Testis (tissue), 5 donors: ENCODE measurements at places on chromosomes 3 and 15.

DNA sequence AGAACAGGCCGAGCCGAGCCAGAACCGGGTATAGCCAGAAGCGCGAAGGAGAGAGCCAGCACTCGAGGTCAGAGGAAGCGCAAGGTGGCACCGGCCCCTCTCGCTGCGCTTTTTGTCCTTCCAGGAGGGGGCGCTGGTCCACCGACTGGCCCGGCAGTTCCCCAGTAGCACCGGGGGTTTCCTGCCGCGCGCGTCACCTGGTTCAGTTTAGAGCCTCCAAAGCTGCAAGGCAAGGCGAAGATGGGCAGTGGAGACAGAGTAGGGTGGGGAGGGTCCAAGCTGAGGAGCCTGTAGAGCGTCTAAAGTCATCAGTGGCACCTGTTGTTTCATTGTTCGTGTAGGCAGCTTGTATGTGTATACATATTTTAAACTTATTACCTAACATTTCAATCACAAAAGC lies 7.6 kb upstream of the NR2E3 start:
- peak; percentile 61 for DNase-seq

DNA sequence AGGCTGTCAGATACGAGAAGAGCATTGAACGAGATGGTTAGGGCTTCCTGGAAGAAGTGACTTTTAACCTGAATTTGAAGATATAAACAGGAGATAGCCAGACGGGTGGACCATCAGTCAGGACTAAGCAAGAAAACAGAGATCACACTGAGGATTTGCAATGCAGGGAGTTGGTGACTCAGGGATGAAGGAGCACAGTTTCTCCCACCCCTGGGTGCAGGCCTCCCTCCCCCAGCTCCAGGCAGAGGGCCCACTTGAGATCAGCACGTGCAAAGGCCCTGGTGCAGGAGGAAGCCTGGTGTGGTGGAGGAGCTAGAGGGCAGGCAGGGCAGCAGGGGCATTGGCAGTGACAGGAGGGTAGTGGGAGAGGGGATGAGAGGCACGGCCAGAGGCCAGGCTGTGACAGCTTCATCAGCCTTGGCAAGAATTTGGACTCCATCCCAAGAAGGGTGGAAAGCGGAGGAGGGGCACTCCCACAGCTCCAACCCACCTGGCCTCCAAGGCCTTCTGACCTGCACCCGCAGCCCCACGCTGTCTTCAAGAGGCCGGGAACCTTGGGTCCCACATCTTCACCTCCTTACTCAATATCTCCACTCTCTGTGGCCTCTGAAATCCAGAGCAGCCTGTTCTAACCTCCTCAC lies 8.7 kb upstream of the PCSK6 start:
- no peak for DNase-seq

DNA sequence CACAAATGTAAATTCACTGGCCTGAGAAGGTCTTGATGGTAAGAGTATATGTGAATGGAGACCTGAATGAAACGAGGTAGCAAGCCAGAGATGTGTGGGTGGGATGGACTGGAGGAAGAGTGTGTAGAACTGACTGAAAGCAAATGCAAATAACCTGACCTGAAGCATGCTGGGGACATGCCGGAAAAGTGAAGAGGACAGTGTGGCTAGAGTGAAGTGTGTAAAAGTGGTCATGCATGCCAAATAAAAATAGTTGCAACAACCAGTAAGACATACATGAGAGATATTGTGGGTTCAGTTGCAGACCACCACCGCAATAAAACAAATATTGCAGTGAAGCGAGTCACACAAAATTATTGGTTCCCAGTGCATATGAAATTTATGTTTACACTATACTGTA lies 82.3 kb downstream of the LPP start:
- no peak for DNase-seq

- DNase-seq, result no peak
Measured at GRCh38 chr3:157033001-157033400, 126.9 kb downstream of the CCNL1 start.

- no peak for DNase-seq
Measured at GRCh38 chr3:35224565-35225295, 414.6 kb upstream of the ARPP21 start.

DNA sequence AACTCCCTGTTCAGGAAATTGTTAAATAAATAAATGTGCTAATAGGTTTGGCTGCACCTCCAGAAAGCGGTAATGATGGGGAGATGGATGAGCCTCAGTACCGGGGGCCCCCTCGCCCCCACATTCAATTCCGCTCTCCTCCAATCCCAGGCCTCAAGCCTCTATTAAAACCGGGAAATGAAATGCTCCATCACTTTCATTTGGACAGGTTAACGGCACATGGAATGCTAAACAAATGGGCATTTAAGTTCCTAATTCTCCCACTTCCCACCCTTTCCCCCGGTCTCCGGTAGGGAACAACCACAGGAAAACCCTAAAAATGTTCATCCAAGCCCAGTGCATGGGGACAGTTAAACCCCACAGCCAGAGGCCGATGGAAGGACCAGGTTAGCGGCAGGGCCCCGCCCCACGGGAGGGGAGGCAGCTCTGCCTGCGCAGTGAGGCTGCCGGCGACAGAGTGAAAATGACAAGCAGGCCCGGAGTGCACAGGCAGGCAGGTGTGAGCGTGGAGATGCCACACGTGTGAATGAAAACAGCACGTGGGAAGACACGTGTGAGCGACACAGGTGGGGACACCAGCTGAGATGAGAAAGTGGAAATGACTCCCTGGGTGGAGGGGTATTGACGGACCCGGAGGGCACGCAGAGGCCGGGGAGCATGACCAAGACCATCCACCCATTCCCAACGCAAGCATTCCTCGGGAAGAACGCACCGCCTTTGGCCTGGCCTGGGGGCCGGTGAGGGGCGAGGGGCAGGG lies 28.1 kb downstream of the RNU5B-1 start:
- no peak for DNase-seq

DNA sequence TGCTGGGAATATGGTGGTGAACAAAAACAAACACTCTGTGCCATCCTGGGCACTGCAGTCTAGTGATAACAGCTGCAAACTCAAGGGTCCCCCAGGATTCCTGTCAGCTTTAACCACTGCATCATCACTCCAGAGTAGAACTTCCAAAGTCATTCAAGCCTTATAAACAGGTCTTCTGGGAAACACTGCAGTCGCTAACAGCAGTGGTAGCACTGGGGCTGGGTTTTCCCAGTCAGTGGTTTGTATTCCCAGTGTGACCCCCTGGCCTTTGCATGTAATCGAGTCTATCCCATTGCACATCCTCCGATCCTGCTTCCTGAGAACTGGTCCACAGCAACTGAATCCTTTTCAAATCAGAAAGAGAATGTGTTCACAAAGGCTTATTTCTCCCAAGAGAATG lies 623.5 kb downstream of the EDEM1 start:
- DNase-seq, result no peak

- DNase-seq, result no peak
Measured at GRCh38 chr3:176415661-176416295, 781.5 kb downstream of the TBL1XR1 start.

DNA sequence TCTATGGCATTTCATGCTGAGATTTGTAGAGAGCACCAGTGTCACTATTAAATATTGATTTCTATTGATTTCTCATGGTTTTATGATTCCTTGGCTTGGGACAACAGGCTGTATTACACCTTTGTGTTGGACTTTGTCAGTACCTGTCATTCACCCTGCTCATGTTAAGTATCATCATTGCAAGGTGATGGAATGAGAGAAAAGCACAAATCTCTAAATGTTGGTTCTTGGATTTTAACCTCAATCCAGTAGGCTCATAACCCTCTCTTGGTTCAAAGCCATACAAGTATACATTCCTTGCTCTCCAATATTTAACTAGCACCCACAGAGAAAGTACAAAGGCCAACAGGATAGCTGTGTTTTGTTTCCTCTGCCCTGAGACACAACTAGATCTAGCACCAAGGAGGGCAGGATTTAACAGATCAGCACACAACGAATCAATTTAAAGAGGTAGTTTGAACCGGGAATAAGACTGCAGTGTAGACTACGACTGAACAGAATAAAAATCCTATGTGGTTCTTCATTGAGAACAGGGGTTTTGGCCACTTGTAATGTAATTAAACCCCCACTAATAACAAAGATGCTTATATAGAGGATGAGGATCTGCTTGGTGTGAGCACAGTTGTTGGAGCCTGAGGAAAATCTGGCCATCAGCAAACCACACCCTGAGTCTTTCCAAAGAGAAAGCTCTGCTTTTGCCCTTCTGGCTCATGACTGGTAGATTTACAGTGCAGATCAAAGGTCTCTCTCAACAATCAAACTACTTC lies 78.0 kb upstream of the TNFSF10 start:
- no peak for DNase-seq

GRCh38 chr3:197050511-197050910 lies 20.9 kb upstream of the MELTF start:
- no peak for DNase-seq

DNA sequence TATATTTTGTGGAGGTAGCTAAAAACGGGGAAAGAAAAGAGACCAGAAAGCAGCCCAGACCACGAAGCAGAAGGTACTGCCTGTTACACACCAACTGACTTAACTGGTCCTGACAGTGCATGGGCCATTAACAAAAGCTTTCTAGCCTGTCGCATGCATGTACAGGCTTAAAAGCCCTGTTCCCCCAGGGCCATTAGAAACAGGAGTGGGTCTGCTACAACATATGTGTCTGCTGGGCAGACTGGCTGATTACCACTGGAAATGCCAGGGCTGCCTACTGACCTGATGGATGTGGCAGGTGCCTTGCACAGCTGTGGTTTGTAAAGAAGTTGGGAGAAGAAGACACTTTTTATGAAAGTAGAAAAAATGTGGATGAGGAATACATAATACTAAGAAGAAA lies 137.4 kb downstream of the GAP43 start:
- no peak for DNase-seq

GRCh38 chr15:90603893-90604292 lies 74.2 kb downstream of the CRTC3 start:
- peak; percentile 30 for DNase-seq

- no peak for DNase-seq
Measured at GRCh38 chr3:139378587-139379241, 10.7 kb downstream of the COPB2 start.

DNA sequence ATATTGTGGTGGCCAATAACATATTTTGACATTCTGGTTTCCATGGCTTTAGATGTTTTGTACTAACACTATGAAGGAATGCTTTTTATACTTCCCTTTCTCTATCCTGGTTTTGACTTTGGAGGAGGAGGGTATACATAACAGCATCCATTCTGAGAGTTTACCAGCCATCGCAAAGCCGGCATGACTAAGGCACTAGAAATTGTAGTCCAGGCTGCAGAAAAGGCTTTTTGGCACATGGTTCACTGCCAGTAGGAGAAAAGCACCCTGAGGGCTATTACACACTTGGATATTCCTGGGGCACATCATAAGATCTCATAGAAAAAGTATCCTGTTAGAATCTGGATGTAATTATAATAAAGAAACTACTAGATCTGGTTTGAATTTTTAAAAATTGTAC lies 101.8 kb downstream of the STT3B start:
- DNase-seq, result no peak

DNA sequence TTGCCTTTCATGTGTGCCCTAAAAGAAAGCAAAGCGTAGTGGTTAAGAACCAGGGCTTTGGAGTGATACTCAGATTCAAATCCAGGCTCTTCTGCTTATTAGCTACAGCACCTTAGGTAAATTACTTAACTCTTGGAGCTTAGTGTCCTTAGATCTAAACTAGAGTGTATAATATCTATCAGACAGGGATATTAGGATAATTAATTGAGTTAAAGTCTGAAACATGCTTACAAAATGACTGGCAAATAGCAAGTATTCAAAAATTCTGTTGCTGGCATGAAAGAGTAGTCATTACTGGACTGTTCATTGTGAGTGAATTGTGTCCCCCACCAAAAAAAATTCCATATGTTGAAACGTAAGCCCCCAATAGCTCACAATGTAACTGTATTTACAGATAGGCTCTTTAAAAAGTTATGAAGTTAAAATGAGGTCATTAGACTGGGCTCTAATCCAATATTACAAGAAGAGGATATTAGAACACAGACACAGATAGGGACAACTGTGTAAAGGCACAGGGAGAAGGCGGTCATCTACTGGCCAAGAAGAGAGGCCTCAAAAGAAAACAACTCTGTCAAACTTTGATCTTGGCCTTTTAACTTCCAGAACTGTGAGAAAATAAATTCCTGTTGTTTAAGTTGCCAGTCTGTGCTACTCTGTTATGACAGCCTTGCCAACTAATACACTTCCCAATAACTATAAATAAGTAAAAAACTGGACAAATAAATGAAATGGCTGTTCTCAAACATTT lies 60.4 kb upstream of the LRRC3B start:
- no peak for DNase-seq

DNA sequence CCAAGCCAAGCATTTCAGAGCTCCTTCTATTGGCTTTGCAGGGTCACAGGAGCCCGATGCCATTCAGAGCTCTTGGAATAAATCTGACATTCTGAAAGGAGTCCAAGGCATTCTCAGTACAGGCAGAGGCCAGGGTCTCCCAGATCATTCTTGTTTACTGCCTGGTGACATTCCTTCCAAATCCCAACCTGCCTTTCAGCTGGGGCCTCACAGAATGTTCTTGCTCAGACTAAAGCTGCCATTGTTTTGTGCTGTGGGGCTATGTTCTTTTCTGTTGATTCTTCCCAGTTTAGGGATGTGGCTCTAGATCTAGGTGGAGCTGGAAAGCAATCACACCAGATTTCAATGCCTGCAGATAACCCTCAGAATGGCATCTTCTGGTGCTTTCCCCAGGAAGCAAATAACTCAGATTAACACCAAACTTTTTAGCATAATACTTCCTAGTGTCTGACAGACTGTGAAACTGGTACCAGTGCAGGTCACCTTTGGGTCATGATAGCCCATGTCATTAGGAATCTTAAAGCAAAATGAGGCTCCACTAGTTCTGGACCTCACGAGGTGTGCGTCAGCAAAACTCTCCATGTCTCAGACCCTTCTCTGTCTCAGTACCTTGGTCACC lies 166.9 kb downstream of the CHST2 start:
- no peak for DNase-seq

- no peak for DNase-seq
Measured at GRCh38 chr15:86553108-86553507, 473.4 kb downstream of the AGBL1 start.

DNA sequence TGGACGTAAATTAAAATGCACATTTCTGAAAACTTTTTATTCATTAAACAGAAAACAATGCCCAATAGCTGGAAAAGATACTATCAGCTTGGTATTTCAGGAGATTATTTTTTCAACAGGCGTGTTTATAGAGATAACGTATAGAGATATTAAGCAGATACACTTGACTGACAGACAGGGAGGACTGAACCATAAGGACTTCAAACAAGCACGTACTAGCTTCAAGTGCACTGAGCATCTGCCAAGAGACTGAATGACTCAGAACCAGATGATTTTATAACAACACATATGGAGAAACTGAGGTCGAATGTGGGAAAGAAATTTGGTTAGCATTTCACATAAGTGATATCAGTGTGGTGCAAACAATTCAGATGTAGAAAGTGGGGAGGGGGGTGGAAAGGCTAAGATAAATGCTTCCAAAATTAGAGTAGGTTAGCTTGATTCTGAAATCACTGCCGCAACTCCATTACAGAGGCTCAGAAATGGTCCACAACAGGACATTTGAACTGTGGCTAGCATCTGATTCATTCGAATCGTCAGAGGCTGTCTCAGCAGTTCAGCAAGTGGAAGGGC lies 103.5 kb downstream of the SEMA6D start:
- no peak for DNase-seq
